ENCODE measurements at places on chromosomes 2 and 18.
A peak's percentile ranks its signal among the peaks of the same experiment; 100 is the strongest.

GRCh38 chr2:240586919-240587800 lies 626 bp downstream of the CAPN10 start:
- DNase-seq = peak; percentile 55

DNA sequence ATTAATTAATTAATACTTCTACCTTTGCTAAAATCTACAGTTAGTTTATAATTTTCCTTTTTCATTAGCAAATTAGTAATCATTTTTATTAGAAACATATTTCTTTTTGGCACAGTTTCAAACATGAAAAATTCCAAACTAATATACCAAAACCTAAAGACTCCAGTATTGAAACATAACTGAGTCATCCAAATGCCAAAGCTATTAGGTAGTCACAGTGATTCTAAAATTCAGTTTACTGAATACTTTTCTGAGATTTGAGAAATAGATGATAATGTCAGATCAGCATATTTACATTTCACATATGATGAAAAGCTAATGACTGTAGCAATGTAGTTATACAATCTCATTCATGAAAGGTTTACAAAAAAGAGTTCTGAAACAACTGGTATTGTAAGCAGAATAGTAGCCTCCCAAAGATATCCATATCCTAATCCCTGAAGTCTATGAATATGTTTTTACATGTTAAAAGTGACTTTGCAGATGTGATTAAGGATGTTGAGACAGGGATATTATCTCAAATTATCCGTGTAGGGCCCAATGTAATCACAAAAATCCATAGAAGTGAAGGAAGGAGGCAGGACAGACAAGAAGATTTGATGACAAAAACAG lies 680.2 kb upstream of the CHAC2 start:
- DNase-seq = peak; percentile 53

- DNase-seq = no peak
These were observed 215.4 kb upstream of the ITGA4 start for GRCh38 chr2:181241797-181242196.

DNA sequence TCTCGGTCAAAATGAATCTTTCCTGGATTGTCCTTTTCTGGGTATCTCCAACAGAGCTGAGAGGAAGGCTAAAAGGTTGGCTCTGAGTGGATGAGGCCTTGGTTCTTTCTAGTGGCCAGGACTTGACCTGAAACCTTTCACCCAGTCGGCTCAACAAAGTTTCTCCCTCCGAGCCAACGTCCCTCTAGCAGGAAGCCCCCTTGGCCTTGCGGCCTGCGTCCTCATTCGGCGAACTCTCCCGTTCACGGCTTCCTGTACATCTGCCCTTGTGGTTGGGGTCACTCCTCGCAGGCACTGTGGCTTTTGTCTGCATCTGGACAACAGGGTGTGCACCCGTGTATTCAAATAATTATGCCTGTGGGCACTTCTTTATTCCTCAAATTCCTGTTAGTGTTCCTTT lies 9.4 kb upstream of the SIX3 start:
- no peak for DNase-seq

DNA sequence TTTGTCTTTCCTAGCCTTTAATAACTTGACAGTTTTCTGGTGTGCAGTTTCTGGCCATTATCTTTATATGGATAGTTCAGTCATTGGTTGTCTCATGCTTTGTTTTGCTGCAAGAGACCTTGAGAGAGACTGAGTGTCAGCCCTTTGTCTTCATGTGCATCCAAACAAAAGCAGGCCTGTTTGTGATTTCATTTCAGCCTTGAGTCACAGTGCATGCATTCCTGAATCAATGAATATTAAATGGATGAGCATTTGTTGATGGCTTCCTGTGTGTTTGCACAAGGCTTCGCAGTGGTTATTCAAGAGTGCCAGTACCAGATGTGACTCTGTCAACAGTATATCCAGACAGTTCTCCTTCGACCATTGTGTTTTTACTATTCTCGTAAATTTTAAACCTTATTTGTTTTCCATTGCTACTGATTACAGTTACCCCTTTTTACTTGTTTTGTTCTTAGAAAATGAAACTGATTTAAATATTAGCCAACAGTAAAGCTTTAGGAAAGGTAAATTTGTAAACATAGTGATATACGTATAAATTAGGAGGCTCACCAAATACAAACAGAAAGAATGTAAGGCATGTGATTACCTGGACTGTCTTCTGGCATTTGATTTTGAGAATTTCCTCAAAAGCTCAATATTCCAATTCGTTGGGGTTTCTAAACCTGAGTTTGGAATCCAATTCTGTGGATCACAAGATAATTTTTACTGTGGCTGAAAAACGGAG lies 319.8 kb downstream of the CTNNA2 start:
- DNase-seq = no peak

DNA sequence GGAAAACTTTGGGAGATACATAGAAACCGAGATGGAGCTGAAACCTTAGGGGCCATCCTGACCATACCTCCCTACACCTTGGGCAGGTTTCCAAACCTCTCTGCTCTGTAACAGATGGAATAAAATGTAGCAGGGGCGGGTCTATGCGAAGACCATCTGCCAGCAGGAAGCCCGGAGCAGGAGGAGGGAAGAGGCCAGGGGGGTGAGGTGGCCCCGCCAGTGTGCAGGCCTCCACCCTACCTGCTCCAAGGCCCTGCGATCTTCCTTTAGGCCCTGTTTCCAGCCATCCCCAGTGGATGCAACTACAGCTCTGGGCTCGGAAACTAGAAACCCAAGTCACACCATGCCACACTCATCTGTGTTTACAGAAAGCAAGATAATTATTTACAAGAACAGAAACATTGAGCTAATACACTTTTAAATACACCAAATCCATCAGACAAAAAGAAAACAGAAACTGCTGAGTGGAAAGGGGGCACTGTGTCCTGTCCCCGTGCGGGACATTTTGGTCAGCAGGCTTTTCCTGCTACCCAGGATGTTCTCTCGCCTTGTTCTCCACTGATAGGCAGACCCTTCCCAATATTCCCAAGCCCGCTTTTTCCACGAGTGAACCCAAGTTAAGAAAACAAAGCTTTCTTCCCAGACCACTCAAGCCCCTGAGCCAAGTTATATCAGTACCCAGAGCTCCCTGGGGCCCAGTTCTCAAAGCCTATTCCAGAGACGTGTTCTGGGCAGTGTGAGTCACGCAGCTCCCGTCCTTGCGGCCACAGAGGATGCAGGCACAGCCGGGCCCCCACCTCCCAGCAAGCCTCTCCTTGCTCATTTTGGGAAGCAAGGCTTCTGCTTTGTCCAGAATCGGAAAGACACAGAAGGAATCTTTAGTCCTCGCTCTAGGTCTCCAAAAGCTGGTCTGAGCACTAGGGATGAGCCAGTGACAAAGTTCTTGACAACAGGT lies 17.3 kb downstream of the CIB4 start:
- no peak for DNase-seq

DNA sequence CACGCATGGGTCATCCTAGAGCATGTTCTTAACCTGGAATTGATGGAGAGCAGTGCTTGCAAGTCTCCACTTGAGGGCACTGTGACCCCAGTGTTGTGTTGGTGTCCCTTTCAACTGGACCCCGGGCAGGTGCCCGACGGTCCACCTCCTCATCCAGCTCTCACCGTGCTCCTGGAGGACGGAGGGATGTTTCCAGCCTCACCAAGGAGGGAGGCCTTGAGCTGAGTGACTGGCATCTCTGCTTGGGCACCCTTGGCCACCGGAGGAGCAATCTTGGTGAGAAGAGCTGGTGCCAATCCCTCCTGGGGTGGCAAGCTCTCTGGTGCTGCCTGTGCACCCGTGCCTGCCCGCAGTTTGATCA lies 45.4 kb upstream of the ASB18 start:
- DNase-seq = peak; percentile 31

DNA sequence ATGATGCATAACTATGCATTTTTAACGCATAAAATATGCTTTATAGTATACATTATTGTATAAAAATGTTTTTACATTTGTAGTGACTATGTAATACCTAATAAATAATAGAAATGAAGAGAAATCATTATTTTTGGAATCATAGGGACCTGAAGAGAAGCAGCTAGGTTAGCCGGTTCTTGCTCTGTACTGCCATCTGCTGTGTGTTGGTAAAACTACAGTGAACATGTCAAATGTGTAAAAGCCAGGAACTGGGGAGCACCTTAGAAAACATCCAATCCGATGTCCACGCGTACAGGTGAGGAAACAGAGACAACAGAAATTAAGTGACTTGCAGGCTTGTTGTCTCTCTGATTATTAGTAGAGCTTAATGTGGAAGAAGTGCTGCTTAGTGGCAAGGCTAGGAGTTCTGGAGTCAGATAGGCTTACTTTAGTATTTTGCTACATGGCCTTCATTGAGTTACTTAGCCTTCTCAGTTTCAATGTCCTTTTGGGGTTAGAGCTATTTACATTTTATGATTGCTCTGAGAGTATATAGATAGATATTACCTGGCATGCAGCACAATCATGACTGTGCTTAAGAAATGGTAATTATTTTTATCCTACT lies 386.5 kb downstream of the DLGAP1 start:
- peak; percentile 54 for DNase-seq

DNA sequence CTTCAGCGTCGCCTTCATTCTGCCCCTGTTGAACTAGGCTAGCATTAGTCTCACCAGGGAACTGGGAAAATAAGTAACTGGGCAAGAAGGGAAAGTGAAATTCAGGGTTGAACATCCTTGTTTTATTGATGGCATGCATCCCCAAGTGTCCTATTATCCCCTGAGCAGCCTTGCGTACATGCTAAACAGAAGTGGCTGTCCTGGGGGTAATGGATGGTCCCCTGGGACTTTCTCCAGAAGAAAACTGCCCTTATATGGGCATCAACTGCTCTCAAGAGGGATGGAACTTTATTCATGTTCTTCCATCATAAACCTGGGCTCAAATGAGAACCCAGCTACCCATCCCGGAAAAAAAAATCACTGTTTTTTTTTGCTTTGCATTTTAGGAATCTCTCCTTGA lies 11.8 kb upstream of the SMIM21 start:
- DNase-seq = no peak

- no peak for DNase-seq
These were observed 100.7 kb downstream of the MYT1L start for GRCh38 chr2:2230433-2230817.

DNA sequence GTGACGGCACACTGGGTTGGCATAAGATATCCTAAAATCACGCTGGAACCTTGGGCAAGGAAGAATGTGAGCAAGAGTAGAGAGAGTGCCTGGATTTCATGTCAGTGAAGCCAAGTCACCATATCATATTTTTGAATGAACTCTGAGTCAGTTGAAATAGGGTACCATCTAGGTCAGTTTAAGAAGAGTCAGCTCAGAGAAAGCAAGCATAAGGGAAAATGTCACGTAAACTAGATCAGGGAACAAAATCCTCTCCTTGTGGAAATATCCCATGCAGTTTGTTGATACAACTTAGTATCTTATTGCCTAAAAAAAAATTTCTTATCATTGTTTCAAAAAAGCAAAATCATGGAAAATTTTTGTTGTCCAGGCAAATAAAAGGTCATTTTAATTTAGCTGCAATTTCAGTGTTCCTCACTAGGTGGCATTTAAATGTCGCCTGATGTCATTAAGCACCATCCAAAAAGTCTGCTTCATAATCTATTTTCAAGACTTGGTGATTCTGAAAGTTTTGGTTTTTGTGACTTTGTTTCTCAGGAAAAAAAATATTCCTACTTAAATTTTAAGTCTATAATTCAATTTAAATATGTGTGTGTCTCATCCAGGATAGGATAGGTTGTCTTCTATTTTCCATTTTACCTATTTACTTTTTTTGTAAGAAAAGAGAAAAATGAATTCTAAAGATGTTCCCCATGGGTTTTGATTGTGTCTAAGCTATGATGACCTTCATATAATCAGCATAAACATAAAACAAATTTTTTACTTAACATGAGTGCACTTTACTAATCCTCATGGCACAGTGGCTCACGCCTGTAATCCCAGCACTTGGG lies 19.6 kb downstream of the RSAD2 start:
- peak; percentile 27 for DNase-seq

DNA sequence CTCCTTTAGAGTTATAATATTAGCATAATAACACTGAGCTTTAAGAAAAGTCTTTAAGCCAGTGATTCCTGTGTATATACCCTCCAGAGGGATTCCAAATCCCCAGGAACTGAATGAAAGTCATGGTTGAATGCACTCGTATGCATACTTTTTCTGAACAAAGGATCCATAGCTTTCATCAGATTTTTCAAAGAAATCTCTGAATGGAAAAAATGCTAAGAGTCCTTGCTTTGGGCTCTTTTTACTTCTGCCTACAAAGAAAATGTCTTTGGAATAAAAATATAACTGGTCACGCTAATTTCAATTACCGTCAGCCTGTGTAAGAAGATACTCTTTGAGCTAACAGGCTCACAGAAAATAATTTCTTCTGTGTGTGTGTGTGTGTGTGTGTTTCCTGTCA lies 939.5 kb downstream of the ERBB4 start:
- no peak for DNase-seq

DNA sequence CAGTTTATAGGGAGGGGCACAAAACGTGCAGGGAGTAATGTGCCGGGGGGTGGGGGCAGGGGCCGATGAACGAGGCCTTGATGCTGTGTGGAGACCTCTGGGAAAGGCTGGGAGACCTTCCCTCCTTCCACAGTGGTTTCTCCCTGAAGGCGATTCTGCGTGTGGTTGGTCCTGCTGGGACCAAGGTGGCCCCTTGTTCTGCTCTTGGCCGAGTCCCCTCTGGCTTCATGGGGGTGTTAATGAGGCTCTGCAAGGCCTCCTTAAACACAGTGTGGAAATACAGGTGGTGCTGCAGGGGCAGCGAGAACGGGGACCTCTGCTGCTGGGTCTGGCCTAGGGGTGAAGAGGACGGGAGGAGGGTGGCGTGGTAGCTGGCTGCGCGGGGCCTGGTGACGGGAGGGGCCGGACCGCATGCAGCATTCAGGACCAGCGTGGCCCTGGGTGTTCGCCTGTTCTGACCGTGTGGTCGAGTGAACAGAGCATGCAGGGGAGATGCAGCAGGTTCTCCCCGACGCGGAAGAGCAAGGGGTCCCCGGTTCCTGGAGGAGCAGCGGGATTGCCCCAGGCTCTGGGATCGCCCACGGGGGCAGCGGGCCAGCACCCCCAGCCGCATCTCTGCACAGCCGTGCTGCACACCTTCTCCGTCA lies 42.1 kb upstream of the KCNG2 start:
- no peak for DNase-seq

GRCh38 chr2:4354678-4355077 lies 651.3 kb downstream of the DCDC2C start:
- DNase-seq = peak; percentile 40

DNA sequence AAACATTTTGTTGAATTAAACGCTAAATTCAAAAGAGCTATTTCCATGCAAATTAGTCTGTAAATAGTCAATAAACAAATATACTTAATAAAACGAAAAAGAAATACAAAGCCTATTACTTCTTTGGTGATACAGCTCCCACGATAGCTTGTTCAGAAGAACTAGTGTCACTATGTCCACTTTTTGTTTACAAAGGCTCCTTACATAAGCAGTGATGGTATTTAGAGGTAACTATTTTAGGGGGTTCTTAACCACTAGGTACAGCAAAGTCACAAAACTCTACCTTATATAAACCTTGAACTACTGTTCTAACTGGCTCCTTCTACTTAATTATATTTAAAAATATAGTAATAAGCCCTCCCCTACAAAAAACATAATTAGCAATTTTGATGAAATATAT lies 21.9 kb downstream of the ALS2 start:
- no peak for DNase-seq

Measured in ACHN (cell line).